ENCODE measurements at places on chromosomes 4 and X.

GRCh38 chrX:115560978-115561604 lies at the start of gene PLS3:
Gene PLS3, plus strand, starts transcription at chrX:115561174. Its CDS starts 49,077 bp downstream, at chrX:115610251.
- DNase-seq = no peak

GRCh38 chr4:173449380-173449717 lies 50.4 kb upstream of the SCRG1 start:
- DNase-seq = no peak

DNA sequence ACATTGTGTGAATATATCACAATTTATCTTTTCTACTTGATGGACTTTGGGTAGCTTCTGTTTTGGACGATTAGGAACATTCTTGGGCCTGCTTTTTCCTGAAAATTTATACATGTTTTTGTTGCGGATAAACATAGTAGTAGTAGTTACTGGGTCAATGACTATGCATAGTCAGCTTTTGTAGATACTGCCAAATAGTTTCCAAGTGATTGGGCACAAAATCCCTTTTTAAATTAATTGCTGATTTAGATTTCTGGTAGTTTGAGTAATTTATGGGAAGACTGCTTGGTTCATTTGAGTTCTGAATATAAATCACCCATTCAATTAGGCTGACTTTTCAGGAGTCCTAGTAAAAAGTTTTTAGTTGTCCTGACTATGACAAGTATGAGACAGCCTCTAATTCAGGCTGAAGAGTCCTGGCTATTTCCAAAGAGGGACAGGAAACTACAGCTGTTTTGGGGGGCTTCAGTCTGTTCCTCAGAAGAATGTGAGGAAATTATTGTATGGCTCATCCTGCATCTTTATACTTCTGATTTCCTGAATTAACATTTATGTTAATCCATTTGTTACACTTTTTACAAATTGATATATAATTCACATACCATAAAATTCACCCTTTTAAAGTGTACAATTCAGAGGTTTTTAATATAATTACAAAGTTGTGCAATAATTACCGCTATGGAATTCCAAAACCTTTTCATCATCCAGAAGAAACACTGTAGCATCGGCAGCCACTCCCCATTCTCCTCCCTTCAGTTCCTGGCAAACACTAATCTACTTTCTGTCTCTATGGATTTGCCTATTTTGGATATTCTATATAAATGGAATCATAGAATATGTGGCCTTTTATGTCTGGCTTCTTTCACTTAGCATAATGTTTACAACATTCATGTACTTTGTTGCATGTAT lies 14.2 kb downstream of the LRP2BP start:
- DNase-seq = no peak

DNA sequence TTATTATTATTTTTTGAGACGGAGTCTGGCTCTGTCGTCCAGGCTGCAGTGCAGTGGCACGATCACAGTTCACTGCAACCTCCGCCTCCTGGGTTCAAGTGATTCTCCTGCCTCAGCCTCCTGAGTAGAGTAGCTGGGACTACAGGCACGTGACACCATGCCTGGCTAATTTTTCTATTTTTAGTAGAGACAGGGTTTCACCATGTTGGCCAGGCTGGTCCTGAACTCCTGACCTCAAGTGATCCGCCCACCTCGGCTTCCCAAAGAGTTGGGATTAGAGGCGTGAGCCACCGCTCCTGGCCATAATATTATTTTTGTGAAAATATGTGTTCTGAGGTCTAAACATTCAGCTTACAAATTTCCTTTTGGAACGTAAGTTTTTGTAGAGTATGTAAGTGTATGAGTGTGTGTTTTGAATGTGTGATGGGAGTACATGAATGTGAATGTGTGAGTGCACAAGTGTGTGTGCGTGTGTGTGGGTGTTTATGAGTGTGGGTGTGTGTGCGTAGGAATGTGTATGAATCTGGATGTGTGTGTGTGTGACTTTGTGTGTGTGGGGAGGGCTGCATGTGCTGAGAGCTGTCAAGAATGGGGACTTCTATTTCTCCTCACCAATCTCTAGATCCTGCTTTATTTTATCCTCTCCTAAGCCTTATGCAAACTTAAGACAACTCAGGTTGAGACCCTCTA lies 5.7 kb upstream of the MGST2 start:
- no peak for DNase-seq

- DNase-seq = no peak
These were observed 13.0 kb downstream of the UVSSA start for GRCh38 chr4:1359976-1360375.

- DNase-seq = no peak
These were observed 356.5 kb downstream of the PDGFC start for GRCh38 chr4:156615066-156615531.
